ENCODE measurements at places on chromosomes 3 and 15.

GRCh38 chr15:48381861-48382260 is 50.6 kb downstream of the DUT start:
- DNase-seq: no peak

DNA sequence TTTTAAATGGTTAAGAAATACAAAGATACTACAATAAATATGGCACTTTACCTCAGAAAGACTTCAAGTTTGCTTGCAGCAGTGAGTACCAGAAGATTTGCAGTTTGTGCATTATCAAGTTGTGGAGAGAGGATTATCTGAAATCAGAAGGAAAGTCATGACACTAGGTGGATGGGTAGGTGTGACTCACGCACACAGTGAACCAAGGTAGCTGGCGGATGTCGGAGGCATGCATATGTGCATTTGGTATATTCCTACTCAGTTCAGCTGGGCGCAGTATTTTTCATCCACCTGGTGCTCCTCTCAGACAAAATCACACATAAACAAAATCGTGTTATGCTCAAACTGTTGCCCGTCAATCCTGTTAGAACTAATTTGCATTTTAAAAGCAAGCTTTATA is 351.0 kb downstream of the IGSF11 start:
- DNase-seq: no peak

DNA sequence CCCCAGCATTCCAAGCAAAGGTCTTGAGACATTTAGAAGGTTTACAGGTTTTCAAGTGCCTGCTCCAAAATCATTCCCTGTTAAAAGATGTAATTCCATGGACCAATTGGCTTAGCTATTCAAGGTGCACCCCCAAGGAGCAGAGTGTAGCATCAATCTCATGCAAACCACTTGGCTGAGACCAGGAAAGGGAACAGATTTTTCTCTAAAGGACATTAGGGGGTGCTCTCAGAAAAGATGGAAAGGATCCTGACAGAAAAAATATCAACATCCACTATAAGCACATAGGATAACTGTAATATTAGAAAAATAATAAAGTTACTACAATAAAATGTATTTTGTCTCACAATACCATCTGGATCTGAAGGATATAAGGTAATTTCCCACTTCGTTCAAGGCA is 328.0 kb upstream of the CDIN1 start:
- DNase-seq: no peak

DNA sequence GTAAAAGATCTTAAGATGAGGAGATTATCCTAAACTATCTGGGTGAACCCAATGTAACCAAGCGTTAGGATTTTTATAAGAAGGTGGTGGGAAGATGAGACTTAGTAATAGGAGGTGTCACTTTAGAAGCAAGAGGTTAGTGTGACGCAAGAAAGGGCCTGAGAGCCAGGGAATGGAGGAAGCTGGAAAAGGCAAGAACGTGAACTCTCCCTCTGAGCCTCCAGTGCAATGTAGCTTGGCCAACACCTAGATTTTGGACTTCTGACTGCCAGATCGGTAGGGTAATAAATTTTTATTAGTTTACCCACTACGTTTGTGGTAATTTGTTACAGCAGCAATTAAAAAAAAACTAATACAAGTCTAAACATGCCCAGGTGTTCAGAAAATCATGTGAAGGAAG is 20.8 kb upstream of the CNTN6 start:
- DNase-seq: no peak

- DNase-seq: no peak
Observed at GRCh38 chr3:177596816-177597271, 399.6 kb upstream of the TBL1XR1 start.

- DNase-seq: no peak
Observed at GRCh38 chr3:106294121-106294520, 425.3 kb upstream of the CBLB start.

GRCh38 chr3:177290633-177291032 is 93.4 kb upstream of the TBL1XR1 start:
- no peak for DNase-seq

GRCh38 chr3:168647582-168647981 is 551.9 kb upstream of the GOLIM4 start:
- no peak for DNase-seq

GRCh38 chr3:171685116-171685895 is 125.0 kb downstream of the PLD1 start:
- DNase-seq: peak; percentile 22

DNA sequence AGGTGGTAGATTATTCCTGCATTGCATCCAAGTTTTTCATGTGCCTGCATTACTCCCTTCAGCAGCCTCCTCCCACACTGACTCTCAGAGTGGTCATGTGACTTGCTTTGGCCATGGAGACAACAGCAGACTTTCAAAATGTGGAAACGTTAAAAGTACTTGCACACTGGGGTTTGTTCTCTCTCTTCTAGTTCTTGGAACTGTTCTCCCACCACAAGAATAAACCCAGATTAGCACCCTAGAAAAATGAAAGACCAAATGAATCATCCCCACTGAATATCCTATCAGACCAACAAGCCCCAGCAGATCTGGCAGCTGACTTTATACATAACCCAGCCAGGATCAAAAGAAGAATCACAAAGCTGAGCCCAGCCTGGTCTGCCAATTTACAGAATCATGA is 398.5 kb downstream of the VPS13C start:
- no peak for DNase-seq

DNA sequence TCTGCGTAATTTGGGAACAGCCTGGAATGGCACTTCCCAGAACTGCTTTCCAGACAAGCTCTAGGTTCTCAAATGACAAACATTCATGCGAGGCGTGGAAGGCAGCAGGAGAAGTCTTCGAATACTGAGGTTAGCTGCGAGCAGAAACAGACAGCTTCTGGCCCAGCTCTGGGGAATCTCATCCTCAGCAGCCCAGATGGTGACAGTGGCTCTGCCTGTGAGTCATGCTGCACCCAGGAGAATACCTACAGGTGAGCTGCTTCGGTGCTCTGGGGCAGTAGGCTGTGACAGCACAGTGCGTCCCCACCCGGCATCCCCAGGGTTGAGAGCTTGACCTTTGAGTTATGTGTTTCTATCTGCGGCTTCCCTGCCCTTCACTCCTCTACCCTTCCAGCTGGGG is 258.6 kb downstream of the KLF13 start:
- no peak for DNase-seq

Data from EL (cell line).